ENCODE measurements at places on chromosomes 1 and 21.

DNA sequence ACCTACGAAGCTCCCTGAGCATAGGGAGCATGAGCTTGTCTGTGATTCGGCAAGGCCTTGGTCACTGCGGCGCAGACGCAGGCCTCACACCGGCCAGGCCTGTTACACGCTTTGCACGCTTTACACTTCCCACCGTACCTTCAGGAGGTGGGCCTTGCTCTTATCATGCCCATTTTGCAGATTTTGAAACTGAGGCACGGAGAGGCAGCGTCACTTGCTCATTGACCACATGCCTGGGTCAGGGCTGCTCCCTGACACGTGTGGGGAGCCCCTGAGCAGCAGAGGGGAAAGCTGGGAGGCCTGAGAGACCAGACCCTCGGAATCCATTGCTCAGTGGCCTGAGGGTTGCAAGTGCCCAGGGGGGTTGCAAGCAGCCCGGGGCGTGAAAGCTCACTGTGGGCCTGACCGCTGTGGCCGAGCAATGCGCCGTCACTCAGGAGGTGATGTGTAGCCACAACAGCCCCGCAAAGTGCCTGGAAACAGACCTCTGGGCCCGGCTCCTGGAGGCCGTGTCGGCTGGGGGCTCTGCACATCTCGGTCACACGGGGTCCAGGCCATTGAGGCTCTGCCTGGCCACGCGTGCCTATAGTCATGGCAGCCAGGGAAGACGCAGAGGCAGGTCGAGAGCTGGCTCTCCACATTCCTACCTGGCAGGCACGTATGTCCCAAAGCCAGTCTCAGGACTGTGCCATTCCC, 6.9 kb downstream of the ARHGEF16 start:
- DNase-seq = no peak

DNA sequence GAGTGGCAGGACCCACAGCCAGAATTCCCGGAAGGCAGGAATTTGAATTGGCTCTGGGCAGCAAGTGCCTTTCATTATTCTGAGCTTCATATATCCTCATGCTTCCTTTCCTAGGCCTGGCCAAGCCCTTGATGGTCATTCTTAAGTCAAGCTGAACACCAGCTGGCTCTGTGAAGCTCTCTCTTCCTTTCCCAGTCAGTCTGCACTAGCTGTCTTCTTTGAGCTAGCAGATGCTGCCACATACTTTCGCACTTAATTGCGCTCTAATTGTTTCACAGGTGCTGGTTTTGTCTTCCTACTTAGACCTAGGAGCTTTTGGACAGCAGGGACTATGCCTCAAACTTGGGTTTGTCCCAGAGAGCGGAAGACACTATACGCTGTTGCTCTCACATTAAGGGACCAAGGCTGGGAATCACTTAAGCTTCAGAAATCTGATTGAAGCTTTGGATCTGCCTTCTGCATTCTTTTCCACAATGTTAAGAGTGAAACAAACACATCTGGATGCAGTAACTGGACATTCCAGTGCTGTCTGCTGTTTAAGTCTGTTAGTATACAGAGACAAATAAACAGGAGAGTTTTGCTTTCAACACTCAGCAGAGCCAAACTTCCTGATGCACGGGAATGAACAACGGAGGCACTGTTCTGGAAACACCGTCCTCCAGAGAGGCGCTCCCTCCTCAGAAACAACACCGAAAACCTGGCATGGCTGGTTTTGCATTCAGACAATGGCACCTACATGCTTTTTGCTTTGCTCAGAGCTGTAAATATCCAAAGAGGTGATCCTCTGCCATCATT, 2.2 kb downstream of the TLR5 start:
- DNase-seq = no peak

DNA sequence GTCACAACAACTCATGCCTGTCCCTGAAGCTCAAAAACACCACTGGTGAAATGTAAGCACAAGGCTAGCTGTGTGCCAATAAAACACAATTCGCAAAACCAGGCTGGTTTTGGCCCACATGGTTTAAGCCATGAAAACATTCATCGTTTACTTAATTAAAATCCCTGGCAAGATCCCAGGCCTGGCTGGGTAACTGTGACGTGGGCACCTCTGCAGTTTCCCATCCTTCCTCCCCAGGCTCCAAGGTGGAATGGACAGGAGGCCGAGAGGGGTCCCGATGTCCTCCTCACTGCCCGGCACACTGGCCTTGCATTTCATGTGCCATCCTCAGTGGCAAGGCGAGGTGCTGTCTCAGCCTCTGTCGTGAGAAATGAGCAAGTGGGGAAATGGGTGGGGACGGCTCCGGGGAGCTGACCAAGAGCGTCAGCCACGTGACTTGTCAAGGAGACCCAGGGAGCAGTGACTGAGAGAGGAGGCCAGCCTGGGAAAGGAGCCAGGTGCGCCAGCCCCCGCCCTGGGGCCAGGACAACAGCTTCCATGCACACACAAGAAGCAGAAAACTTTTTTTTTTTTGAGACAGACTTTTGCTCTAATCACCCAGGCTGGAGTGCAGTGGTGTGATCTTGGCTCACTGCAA, 153.1 kb upstream of the RAB4A start:
- DNase-seq = no peak

- DNase-seq = no peak
These were observed 31.3 kb downstream of the ZBTB8B start for GRCh38 chr1:32496127-32496526.

- DNase-seq = peak; percentile 54
These were observed 75.5 kb downstream of the NAV1 start for GRCh38 chr1:201614262-201615015.

DNA sequence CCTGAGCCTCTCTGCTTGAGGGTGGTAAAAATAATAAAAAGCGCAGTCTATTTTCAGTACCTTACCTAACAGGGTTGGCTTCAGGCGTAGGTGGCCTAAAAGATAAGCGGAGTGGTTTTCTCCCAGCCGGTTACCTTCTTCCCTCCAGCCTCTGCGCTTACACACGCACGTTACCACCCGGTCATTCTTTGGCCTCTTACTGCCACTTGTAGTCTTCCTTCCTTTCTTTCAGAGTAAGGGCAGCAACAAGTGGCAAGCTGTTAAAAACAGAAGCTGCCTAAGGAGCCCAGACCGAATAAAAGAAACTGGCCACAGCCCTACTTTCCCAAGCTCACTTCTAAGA, 35.4 kb downstream of the CLCA1 start:
- no peak for DNase-seq

- peak; percentile 72 for DNase-seq
These were observed 119.2 kb downstream of the GALNT2 start for GRCh38 chr1:230186003-230186863.

GRCh38 chr1:58465825-58466629, 80.5 kb downstream of the OMA1 start:
- DNase-seq = no peak

DNA sequence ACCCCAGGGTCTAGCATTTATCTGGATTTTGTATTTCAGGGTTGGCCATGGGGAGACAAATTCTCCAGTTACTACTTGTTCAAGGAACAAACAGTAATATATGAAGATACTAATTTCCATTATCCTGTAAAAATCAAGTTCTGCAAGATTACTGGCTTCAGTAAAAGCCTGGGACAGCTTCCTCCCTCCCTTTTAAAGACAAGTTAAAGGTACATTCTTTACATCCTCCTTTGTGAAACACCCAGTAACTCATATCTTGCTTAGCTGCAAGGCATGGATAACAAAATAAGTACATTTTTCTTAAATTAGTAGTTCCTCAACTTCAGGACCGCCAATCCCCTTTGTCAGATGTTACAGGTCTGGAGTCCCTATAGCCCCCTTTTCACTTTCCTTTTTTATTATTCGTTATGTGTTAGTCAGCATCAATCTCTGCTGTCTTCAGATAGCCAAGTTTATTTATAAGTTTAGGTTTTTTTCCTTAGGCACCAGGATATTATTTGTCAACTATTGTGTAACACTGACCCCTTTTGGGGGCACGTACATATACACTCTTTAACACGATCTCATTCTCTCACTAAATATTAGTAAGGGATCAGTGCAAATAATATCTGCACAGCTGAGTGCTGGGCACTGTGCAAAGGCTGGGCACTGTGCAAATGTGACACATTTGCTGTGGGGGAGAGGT, 9.8 kb downstream of the ERRFI1 start:
- no peak for DNase-seq

DNA sequence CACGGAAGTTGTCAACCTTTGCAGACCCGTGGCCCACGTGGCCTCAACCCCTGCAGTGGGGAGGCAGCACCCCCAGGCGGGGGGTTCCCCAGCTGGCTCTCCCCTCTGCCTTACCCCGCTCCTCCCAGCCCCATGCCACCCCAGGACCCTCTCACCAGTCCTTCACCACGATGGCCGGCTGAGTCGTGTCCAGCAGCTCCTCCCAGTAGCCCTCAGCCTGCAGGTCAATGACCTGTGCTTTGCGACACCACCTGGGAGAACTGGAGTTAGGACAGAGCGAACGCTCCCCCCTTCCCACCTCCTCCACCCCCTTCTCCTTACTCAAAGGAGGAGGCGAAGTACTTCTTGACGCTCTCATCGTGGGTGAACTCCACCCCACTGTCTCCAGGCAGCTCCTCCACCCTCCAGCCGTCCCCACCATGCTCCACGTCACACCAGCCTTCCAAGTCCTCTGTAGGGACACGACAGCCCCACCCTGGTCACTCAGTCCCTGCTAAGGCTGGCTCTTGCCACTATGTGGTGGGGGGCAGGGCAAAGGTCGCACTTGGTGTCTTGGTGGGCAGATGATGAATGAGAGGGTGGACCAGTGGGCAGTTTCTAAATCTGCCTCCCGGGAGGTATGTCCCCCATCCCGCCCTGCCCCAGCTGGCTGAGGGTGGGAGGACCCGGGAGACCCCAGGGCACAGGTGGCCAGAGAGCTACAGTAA, 4.5 kb downstream of the FBXO2 start:
- no peak for DNase-seq
